ENCODE measurements at places on chromosomes 4 and X.
A peak's percentile ranks its signal among the peaks of the same experiment; 100 is the strongest.

- no peak for DNase-seq
Measured at GRCh38 chr4:86896596-86896995, 4.4 kb upstream of the C4orf36 start.

DNA sequence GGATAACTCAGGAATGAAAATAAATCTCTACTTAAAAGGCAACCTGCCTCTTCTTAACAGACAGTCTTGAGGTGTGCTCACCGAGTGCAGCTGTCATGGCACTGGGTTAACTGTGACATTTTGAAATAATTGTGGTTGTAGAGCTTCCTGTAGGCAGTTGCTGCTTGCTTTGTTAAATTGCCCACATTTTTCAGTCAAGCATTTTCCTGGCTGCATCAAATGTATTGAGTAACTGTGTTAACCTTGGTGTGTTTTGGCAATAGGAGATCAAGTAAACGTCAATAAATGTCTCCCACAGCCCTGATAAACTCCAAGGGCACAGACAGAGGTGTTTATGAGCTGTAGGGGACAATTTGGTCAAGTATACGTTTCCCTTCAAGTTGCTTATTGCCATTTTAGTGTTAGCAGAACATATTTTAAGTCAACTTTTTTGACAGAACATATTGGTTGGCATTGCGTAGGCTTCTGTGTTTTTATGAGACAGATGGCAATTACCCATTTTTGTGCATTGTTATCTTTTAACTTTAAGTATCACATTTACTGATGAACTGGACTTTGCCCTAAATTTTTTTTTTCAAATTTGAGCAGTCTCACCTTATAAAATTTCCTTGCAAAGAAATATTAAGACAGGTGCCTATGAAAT lies 527.4 kb downstream of the C4orf33 start:
- no peak for DNase-seq

GRCh38 chr4:10054571-10055041 lies 33.3 kb upstream of the SLC2A9 start:
- DNase-seq = no peak

DNA sequence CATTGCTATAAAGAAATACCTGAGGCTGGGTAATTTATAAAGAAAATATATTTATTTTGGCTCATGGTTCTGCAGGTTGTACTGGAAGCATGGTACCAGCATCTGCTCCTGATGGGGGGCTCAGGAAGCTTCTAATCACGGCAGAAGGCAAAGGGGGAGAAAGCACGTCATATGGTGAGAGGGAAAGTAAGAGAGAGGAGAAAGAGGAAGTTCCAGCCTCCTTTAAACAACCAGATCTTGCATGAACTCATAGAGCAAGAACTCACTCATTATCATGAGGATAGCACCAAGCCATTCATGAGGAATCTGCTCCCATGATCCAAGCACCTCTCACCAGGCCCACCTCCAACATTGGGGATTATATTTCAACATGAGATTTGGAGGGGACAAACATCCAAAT lies 125.0 kb upstream of the GRPR start:
- DNase-seq = no peak

DNA sequence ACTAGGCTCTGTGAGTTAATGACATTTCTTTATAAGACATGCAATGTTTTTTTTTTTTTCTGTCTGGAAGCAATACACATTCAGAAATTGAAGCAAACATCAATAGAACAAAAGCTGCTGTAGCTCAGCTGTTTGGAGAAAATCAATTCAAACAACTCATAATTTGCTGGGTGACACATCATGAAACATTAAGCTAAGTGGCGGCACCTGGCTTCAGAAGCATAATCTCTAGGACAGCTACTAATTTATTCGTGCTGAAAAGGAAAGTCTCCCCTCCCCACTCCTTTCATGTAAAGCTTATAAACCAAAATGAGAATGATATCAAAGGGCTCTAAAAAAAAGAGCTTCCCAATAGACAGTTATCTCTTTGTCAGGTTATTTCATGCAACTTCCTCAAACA lies 73.9 kb downstream of the LUZP4 start:
- DNase-seq = no peak

DNA sequence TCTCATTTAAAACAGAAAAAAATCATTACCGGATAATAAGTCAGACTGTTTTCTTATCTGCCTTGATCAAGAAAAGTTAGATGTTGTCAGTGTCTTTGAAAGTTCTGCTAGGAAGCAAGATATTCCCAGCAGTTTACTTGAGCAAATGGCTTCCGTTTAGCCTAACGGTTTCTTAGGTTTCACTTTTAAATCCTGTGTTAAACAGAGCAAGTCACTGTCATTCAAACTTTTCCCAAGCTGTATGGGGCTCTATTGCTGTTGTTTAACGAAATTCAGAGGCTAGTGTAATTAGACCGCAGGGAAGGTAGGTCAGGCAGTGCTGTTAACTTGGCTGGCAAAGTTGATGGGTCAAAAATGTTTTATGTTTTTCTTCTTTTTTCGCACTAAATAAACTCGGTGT lies 80.3 kb upstream of the NEIL3 start:
- DNase-seq = no peak

- peak; percentile 60 for DNase-seq
Measured at GRCh38 chr4:108168671-108169523, at the start of gene LEF1. Gene LEF1, minus strand, starts transcription at chr4:108168932. Its CDS starts 1,165 bp downstream, at chr4:108167767.

DNA sequence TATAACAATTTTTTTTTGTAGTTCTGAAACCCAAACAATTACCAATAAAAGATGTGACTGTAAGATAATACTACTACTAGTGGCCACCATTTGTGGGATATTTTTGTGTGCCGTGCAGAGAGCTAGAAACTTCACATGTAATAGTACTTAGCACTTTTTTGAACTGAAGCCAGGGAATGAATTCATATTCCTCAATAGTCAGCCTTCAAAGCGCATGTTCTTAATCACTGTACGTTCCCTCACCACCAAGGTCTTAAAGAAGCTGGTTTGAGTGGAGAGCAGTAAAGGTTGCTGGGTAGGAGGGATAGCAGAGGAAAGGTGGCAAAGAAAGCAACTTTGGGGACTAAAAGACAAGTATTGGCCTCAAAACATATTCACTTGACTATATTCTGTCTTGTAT lies 9.6 kb upstream of the RUFY3 start:
- DNase-seq = no peak

DNA sequence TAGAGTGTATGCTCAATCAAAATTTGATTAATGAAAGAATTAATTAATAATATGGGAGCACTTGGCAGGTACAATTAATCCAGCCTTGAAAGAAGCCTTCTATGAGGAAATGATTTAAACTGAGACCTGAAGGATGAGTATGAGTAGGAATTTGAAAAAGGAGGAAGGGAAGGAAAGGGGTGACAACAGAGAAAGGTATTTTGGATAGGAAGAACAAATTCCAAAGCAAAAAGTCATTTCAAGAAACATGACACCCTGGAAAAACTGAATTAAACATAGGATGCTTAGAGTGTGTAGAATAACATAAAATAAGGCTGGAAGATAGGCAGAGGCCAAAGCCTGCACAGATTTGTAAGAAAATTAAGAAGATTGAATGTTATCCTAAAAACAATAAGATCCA lies 29.6 kb downstream of the PHOX2B start:
- DNase-seq = no peak

DNA sequence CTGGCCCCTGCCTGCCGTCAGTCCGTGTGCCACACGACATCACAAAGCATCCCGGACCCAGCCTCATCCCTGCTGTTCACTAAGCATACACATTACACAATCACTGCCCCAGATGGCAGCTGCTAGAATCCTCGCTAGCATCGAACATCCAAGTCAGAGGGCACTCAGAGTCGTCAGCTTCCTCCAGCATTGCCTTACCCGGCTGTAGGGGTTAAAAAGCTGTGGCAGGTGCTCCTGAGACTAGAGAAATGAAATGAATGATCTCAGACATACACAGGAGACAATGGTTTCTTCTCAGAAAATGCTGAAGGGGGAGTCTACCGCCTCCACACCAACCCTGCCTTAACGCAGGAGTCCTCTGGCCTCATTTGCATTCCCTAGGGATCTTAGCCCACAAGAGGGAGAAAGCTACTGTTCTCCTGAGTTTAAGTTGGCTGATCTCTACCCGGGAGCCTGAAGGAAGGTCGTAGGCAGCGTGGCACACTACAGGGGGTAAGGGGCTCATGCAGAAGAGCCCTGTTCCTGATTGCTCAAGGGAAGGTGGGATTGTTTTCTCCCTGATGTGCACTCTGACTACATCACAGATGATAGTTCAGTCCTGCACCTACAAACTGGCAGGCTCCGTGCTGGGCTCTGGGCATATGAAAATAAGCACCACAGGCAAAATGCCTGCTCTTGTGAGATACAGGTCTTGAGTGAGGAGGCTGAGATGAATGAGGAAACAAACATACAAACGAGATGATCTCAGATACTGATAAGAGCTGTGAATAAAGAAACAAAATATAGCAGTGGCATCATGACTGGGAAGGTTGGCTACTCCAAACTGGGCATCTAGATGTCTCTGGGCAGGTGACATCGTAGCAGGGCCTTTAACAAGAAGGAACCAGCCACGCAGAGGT lies 2.6 kb upstream of the KIAA0232 start:
- no peak for DNase-seq

- DNase-seq = peak; percentile 93
Measured at GRCh38 chrX:1468250-1468772, 15.6 kb upstream of the ASMTL start.

DNA sequence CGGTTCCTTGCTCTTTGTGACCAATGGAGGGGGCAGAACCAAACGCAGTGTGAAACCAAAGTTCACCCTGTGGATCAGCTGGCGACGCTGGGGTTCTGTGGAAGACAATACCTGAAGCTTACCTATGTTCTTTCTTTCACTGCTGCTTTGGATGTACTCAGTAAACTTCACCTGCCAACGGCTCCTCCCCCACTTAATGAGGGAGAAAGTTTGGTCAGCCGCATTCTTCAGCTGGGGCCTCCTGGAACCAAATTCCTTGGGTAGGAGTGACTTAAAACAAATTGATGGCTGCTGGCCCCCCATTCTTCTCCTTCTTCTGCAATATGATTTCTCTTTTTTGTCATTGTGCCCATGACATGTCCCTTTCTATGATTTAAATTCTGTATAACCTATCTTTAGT lies 282.4 kb downstream of the ANK2 start:
- DNase-seq = no peak

- DNase-seq = no peak
Measured at GRCh38 chr4:98932539-98932938, 3.6 kb upstream of the EIF4E start.

DNA sequence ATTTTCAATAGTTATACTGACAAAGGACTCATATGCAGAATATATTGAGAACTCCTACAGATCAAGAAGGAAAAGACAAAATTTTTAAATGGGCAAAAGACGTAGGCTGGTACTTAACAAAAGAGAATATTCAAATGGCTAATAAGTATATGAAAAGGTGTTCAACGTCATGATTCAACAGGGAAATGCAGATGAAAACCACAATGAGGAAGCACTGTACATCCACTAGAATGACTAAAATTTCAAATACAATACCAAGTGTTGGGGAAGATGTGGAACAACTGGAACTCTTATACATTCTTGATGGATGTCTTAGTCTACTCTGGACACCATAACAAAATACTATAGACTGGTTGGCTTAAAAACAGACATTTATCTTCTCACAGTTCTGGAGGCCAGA lies 1.3 kb upstream of the MRFAP1L1 start:
- DNase-seq = no peak

DNA sequence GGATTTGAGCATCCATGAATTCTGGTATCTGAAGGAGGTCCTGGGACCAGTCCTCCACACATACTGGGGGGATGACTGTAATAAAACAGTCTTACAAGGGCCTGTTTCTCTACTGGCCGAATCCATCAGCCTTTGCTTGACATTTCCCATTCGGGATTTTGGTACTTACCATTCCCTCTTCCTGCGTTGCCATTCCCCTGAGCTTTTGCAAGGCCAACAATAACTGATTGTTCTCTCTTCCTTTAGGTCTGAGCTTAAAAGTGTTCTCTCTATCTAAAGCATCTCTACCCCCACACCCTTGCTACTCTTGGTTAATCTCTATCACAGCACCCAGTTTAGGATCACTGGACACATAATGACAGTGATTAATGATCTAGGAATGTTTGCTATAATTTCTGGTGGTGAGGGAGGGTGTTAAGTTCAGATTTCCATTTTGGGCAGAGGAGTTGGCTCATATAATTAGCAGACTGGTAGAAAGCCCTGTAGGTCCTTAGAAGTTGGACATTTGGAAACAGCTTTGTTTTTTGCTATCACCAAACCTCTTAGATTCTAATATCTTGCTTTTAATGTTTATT lies 29.4 kb downstream of the TMA16 start:
- no peak for DNase-seq

DNA sequence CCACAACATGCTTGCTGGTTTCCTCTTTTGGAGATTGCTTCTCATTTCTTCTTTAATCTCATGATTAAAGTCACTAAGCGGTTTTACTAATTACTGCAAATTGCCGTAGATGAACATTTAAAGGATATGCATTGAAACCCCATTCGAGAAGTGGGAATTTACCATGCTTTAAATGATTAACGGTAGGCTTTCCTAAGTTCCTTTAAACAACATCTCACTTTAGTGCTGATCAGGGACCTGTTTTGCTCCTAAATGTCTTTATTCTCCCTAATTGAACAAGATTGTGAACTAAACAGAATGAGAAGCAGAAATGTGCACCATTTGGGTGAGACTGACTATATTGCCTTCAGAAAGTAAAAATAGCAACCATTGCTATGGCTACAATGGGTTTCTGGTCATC lies 430.3 kb downstream of the GALNTL6 start:
- no peak for DNase-seq

DNA sequence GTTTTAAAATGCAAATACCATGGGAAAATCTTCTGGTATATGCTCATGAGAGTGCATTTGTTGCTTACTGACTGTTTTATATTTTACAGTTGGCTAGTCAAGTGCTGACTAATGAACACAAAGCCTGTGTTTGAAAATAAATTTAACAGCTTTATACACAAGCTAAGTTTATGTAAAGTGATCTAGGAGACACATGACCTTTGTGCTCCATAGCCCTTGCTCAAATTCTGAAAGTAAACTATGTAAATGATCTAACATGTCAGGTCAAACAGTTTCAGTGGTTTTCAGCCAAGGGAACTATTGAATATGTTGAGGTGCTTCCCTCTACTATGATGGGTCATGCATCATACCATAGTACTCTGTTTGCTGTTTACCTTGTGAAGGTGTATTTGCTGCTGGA lies 36.7 kb downstream of the DIAPH2 start:
- no peak for DNase-seq

DNA sequence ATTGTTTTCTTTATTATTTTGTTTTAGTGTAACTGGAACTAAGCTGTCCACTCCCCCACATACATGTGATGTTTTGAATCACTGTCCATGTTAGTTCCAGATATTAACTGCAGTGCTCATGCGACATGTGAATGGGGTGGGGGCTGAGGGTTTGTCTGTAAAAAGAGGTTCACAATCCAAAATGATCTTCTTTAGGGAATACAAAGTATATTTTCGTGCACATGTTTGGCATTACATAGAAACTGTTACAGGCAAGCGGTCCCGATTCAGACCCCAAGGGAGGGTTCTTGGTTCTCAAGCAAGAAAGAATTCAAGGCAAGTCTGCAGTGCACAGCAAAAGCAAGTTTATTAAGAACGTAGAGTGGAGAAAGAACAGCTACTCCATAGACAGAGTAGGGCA lies 296.5 kb upstream of the CLNK start:
- DNase-seq = no peak

Measured in 8988T (cell line).